ENCODE measurements at places on chromosomes 3 and 15.

DNA sequence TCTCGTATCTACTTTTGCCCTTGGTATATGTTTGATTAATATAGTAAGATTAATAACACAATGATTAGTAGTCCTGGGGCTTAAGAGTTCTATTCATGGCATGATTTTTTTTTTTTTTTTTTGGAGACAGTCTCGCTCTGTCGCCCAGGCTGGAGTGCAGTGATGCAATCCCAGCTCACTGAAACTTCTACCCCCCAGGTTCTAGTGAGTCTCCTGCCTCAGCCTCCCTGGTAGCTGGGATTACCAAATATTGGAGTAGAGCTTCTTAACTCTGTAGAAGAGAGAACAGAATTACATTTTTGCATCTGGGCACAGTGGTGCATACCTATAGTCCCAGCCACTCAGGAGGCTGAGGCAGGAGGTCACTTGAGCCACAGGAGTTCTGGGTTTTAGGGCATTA, 58.9 kb downstream of the RAB7A start:
- no peak for DNase-seq

- no peak for DNase-seq
These were observed 312.1 kb downstream of the SLC9A9 start for GRCh38 chr3:143535994-143536784.

DNA sequence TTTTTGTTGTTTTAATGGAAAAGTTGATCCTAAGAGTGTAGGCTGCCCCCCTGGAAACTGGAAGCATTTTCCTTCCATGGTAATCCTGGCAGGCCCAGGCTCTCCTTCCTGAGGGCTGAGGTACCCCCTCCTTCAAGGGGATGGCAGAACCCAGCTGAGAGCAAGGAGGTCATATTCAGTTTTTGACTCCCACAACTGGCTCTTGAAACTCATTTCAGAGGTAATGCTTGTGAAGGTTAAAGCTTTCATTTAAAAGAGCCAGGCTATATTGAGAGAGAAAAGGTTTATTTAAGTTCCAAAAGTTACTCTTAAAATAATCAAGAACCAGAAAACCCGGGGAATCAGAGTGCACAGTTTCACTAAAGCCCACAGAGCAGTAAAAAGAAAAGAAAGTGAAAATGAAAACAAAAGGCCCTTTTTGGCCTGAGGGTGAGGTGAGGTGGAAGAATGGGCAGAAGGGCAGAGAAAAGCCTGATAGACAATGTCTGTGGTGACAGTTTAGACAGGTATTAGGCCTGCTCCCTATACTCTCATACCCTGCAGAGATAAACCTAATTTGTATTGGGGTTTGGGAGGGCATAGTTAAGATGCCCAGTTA, 47.0 kb upstream of the RBP1 start:
- DNase-seq, result no peak

- no peak for DNase-seq
These were observed 85.3 kb upstream of the FXR1 start for GRCh38 chr3:180827171-180827570.

DNA sequence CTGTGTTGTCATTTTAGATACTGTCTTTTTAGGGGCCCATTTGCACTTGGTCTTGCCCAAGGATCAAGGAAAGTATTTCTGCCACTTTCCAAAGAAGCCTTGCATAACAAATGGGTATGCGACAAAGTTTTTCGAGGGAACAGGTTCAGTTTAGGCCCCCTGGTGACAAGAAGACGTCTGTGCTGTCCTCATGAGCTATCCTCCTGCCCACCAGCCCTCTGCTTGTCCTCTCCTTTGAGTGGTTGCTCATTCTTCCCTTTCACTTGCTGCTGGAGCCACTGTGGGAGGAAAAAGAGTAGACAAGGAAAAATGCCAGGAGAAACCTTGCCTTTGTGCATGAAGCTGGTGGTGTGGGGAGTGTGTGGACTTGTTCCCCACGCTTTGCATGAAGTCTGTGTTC, 171.9 kb downstream of the CACNA2D3 start:
- no peak for DNase-seq

GRCh38 chr15:87902772-87903426, 353.6 kb downstream of the NTRK3 start:
- no peak for DNase-seq

- DNase-seq, result peak; percentile 25
These were observed 401.8 kb downstream of the SHQ1 start for GRCh38 chr3:72446218-72447058.

GRCh38 chr3:145865399-145866018, 295.5 kb downstream of the PLOD2 start:
- no peak for DNase-seq

GRCh38 chr15:78977591-78978347, 32.9 kb upstream of the CTSH start:
- no peak for DNase-seq

DNA sequence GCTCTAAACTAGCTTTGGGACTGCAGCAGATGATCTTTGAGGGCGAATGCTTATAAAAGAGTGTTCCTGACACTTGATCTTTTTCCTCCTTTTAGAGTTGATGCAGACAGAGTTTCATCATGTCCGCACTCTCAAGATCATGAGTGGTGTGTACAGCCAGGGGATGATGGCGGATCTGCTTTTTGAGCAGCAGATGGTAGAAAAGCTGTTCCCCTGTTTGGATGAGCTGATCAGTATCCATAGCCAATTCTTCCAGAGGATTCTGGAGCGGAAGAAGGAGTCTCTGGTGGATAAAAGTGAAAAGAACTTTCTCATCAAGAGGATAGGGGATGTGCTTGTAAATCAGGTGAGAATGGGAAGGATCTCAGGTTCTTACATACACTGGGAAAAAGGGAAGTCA, 75.7 kb downstream of the KLHL25 start:
- no peak for DNase-seq

- DNase-seq, result no peak
These were observed 19.9 kb downstream of the NOX5 start for GRCh38 chr15:69034352-69034751.

DNA sequence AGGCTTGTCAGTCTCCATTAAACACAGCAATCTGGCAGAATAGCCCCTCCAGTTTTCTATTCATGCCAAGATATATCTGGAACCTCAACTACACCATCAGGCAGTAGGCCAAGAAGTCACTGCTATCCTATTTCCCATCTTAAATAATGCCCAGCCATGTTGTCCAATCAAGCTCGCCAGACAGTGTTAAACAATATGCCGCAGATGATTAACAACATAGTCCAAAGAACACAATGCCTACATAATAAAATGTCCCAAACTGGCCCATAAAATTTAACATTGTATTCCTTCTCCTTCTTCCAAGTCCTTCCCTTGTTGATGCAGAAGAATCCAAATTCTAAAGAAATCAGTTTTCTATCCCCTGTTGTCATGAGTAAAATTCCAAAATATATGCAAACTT, 427.4 kb upstream of the PPP2R3A start:
- no peak for DNase-seq

GRCh38 chr15:52392008-52392687, 96.5 kb upstream of the MYO5C start:
- no peak for DNase-seq

DNA sequence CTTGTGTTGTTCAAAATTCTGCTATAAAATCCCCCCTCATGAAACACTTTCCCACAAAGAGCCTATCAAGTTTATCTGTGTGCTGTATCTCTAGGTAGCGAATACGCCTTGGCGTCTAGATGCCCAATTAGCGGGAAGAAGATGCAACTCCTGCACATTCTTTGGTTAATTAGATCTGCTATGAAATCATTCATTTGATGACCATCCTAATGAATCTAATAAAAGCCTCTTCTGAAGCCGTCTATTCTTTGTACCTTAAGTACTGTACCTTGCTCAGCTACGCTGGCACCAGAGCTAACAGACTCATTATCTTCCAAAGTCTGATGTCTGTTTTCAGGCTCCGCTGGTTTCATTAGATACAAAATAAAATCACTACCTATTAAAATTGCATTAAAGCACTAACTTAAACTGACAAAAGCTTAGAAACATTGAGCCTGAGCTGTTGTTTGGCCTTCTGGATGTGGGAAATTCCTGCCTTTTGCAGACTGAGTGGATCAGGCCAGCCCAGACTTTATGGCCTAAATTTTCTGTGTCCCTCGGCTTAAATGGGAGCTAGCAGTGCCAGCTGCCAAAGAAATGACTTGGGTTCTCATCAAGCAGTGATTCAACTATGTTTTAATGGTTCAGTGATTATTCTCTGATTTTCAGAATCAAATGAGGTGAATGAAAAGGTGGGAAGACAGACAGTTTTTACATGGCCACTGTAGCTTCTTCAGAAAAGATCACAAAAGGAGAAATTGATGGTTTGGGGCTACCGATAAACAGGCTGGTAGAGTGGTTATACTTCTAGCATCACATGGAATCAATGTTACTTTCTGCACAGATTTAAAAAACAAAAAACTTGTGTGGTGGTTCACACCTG, 28.4 kb upstream of the CHST2 start:
- DNase-seq, result no peak

- DNase-seq, result no peak
These were observed 33.6 kb downstream of the VPS13C start for GRCh38 chr15:62026487-62027262.

- no peak for DNase-seq
These were observed 191.8 kb downstream of the FAM43A start for GRCh38 chr3:194877291-194878119.

DNA sequence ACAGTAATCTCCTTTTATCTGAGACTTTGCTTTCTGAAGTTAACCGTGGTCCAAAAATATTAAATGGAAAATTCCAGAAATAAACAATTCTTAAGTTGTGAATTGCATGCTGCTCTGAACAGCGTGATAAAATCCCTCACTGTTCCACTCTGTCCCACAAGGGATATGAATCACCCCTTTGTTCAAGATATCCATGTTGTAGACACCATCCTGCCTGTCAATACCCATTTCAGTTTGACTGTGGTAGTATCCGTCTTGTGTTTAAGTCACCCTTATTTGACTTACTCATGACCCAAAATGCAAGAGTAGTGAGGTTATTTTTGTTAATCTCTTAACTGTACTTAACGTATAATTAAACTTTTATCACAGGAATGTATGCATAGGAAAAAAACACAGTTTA, 435.0 kb downstream of the SHQ1 start:
- DNase-seq, result no peak

- DNase-seq, result no peak
These were observed 16.8 kb downstream of the RFT1 start for GRCh38 chr3:53113293-53114010.

Data from stimulated activated CD4-positive, alpha-beta T cell treated with anti-CD3 and anti-CD28 coated beads, Interleukin-12 subunit alpha, Interleukin-12 subunit beta, amount 100 ng/mL, for 48 hours (primary cell).